ENCODE measurements at places on chromosomes 3 and 15. TPM values are rescaled to one million over a fixed set of nuclear protein-coding genes. Genes with fewer than 3 reads are reported as not detected.

DNA sequence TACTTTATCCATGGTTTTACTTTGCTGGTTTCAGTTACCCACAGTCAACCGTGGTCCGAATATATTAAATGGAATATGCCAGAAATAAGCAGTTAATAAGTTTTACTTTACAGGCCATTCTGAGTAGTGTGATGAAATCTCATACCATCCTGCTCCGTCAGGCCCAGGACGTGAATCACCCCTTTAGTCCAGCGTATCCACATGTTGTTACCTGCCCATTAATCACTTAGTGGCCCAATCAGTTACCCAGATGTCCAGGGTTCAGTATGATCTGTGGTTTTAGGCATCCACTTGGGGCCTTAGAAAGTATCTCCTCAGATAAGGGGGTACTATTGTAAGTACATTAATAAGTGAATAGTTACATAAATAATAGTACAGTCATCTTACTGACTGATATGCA, 88.0 kb downstream of the TTBK2 start:
- H3K36me3 ChIP-seq, result peaks cover 3% of the 10 kb centered on the region
- no peak overlapping the region for H3K4me3 ChIP-seq
- no peaks in the 10 kb centered on the region for H3K27me3 ChIP-seq
- no peaks in the 10 kb centered on the region for H3K4me1 ChIP-seq
- no peak for DNase-seq

DNA sequence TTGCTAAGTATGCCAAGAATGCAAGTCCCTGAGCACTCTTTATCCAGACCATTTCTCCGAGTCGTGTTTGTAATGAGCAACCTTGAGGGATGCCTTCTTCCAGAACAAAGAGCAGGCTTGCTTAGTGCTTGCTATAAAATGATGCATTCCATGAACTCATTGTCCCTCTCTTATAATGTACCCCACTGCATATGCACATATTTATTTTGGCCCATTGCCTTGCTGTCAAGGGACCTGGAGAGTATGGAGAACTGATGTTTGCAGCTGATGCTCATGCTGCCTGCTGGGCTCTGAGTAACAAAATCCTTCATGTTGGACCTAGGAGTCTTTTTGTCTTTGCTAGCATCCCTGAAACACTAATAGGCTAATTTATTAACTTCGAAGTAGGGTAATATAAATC, 97.8 kb upstream of the AADACL2 start:
- no peaks in the 10 kb centered on the region for H3K36me3 ChIP-seq
- H3K4me1 ChIP-seq, result no peaks in the 10 kb centered on the region
- no peak overlapping the region for H3K4me3 ChIP-seq
- no peak for DNase-seq

DNA sequence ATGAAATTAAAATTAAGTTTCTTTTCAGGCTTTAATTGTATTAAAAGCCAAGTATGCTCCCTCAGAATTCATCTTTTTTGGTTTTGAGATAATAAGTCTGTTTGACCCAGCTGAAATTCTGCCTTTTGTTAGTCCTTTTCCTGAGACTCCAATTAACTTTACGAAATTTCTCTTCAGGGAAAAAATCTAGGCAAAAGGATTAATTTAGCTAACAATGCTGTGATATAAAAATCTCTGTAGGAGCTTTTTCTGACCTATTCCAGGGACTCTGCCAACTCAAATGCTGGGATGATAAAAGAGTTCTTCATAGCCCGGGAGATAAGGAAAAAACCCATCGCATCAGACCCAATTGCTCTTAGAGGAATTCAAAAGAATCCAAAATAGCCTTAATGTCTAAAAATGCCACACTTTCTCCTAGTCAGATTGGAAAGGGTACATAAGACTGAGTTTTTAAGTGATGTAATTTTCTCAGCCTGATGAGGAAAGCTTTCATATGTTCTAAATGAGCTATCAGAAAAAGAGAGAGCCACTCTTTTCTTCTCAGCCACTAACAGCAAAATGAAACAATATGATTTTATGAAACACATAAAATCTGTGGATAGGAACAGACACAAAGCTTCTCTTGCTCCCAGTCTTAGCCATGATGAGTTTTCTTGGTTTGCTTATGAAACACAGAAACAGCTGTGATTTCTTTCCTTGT, 405.1 kb downstream of the ROBO1 start:
- no peaks in the 10 kb centered on the region for H3K4me1 ChIP-seq
- no peak overlapping the region for H3K4me3 ChIP-seq
- H3K27me3 ChIP-seq, result no peaks in the 10 kb centered on the region
- no peak overlapping the region for H3K27ac ChIP-seq
- no peak for DNase-seq

DNA sequence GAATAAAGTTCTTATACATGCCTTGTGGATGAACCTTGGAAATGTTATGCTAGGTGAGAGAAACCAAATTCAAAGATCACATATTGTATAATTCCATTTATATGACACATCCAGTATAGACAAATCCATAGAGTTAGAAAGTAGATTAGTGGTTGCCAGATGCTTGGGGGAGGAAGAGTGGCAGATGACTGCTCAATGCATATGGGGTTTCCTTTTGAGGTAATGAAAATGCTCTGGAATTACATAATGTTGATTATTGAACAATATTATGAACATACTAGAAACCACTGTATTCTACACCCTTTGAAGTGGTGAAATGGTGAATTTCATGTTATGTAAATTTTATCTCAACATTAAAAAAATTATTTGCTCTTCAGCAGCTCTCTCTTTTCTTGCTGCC, 100.8 kb downstream of the DHX36 start:
- no peak overlapping the region for H3K4me3 ChIP-seq
- no peak overlapping the region for H3K27ac ChIP-seq
- no peaks in the 10 kb centered on the region for H3K36me3 ChIP-seq

TMEM207 gene
- not detected for total RNA-seq

- no peaks in the 10 kb centered on the region for H3K27me3 ChIP-seq
- peak overlapping the region; percentile 60 for H3K27ac ChIP-seq
- peaks cover 24% of the 10 kb centered on the region for H3K4me1 ChIP-seq
- DNase-seq, result no peak
Observed at GRCh38 chr15:62887113-62887570, 155.4 kb upstream of the TPM1 start.

DNA sequence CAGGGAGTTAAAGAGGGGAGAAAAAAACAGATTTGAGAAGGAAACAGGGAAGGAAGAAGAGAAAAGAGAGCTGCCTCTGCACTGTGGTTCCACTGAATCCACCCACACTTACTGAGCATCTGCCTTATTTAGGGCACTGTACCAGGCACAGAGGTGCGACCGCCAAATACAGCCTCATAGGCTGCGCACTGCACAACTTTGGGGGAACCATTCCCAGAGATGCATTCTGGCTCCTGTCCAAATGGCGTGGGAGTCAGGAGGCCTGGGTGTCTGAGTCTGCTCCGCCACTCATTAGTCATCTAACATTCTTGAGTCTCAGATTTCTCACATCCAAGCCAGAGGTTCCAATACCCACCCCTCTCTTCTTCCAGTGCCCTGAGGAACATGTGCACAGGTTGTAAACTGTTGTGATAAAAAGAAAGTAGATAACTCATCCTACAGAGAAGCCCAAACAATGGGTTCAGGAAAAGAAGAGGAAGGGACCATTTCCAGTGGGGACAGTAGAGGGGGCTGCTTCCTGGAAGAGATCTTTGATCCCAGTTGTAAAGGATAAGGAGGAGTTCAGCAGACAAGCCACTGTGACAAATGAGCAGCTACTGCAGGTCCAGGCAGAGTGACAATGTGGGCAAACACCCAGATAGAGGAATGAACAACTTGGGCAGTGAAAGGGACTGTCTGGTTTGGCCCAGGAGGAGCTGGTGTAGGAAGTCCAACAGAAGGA, 254.6 kb downstream of the UACA start:
- H3K4me3 ChIP-seq, result no peak overlapping the region
- no peaks in the 10 kb centered on the region for H3K36me3 ChIP-seq
- no peak for DNase-seq
- no peak overlapping the region for H3K27ac ChIP-seq

GRCh38 chr15:101313041-101313761, 18.2 kb upstream of the SNRPA1 start:
- DNase-seq, result no peak
- H3K27me3 ChIP-seq, result no peaks in the 10 kb centered on the region
- H3K4me3 ChIP-seq, result no peak overlapping the region
- no peak overlapping the region for H3K27ac ChIP-seq

DNA sequence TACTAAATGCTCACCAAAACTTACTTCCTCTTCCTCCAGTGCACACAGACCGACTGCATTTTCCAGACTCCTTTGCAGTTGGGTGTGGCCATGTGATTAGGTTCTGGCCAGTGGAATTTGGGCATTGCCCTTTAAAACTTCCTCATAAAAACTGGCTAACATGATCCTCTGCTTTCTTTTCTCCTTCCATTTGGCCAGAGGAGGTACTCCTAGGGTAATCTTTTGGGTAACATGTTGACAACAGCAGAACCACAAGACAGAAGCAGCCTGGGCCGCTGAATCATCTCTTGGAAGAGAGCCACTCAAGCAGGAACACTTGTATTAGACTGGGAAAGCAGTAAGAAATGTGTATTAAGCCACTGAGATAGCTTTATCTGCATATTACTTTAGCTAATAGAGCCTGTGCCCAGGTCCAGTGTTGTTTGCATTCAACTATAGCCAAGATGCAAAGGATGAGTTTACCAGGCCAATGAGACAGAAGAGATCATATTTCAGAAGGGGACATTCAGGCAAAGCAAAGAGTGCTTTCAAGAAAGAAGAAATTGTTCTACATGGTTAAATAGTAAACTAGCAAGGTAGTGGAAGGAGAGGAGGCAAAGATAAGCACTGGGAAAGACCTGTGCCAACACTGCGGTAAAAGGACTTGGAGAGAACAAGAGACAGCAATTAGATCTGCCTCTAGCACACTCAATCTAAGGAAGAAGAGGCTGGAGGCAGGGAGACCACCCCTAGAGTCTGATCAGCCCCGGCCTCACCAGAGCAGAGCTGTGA, 79.8 kb downstream of the PLCH1 start:
- H3K4me3 ChIP-seq, result peak overlapping the region; percentile 12
- peak overlapping the region; percentile 67 for H3K27ac ChIP-seq
- DNase-seq, result peak; percentile 52
- no peaks in the 10 kb centered on the region for H3K27me3 ChIP-seq
- no peaks in the 10 kb centered on the region for H3K36me3 ChIP-seq
- peaks cover 40% of the 10 kb centered on the region for H3K4me1 ChIP-seq

DNA sequence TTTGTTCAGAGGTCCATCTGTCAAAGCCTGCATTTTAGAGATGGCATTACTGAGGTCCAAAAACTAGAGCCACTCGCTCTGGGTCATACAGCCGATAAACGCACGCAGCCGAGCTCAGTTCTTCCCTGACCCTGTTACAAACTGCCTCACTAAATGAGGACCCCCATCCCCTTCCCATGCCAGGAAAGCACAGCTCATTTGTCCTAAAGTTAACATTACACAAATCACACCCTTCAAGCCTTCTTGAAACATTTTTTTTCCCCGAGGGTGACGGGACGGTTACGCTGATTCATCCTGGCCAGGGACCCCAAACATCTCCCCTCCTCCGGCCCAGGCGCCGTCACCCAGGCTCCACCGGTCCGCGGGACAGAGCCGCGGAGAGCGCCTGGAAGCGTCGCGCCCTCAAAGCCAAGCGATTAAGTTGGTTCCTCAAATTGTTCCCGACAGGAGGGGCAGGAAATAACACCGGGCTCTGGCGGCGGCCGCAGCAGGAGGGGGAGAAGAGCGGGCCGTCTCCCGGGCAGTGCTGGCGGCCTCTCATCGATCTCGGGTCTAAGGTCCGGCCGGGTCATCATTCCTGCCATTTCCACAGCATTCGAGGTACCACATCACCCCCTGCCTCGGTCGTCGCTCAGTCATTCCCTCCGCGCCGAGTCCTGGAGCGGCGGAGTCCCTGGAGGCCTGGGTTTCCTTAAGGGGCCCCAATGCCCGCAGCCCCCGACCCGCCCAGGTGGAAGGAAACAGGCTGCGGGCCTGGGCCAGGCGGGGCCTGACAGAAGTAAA, 619 bp upstream of the CMTM8 start:
- peak overlapping the region; percentile 79 for H3K27ac ChIP-seq
- peak overlapping the region; percentile 78 for H3K4me3 ChIP-seq
- H3K4me1 ChIP-seq, result peaks cover 13% of the 10 kb centered on the region
- peak; percentile 63 for DNase-seq
- H3K27me3 ChIP-seq, result peaks cover 14% of the 10 kb centered on the region

AQR gene
- total RNA-seq, result 13.8 TPM

DNA sequence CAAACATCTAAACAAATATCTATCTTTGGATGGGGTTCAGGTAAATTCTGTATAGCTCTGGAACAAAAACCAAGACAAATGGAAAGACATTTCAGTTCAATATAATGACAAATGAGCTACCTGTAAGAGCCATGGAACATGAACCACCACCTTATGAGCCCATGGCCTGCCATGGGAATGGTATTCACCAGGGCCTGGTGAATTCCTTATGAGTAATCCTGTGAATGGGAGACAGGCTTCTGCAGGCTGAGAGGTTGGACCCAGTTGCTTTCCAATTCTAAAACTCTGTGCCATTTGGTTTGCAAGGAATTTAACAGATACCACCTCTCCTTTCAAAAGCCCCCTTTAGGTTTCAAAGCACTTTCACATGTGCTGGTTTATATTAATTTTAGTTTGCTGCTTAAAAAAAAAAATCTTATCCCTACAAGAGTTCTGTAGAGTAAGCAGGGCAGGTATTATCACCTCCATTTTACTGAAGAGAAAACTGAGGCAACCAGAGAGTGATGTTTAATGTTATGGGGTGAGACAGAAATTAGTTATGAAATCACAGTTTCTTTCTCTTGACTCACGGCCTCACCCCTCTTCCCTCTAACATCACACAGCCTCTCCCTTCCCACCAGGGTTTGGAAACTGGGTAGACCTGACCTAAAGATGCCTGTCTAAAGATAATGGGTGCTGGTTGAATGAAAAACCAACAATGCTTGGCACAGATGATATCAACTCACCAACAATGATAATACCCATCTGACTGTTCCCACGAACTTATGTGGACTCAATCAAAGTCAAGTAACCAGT, 397.6 kb upstream of the WNT5A start:
- H3K36me3 ChIP-seq, result no peaks in the 10 kb centered on the region
- H3K4me1 ChIP-seq, result no peaks in the 10 kb centered on the region
- H3K27ac ChIP-seq, result no peak overlapping the region
- no peaks in the 10 kb centered on the region for H3K27me3 ChIP-seq

DNA sequence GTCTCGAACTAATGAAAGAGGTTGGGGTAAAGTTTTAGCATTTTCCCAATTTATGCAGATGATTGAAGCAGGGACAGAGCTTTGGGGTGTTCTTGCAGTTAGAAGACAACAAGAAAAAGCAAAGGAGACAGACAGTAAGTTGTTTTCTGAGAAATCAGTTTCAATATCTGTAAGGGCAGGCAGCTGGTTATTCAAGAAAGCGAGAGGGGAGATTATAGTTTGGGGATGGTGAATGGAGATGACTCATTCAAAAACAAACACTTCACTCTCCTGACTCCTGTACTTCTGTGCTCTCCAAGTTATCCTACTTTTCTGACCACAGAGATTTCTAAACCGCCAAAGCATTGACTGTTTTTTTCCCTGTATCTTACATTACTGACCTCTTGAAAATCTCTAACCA, 352.0 kb downstream of the GAP43 start:
- no peaks in the 10 kb centered on the region for H3K36me3 ChIP-seq
- no peak overlapping the region for H3K27ac ChIP-seq
- H3K4me3 ChIP-seq, result no peak overlapping the region

Measured in transverse colon (tissue), 4 donors.